ENCODE measurements at places on chromosomes 7 and 10.

- no peak for DNase-seq
Measured at GRCh38 chr7:64498270-64498669, 64.6 kb downstream of the ZNF680 start.

DNA sequence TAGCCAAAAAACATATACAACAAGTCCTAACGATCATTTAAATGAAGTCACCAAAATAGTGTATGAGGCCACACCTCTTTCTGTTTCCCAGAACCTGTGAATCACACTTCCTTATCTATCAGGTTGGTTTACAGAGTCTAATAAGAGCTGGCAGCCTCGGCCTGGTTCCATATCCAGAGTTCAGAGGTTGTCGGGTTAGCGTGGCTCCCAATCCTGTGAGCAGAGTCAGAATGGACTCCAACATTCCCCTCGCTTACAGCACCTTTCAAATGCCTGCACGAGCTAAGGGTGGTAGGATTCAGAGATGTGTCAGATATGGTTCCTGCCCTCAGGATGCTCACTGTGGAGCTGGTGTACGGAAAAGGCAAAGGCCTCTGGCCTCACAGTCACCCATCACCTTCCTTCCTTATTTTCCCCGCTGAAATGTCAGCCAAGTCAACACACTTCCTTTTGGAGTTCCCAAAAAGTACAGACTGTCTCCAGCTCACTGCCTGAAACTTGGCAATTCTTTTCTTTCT lies 6.0 kb downstream of the IL15RA start:
- peak; percentile 35 for DNase-seq

GRCh38 chr10:31374146-31374696 lies 55.2 kb downstream of the ZEB1 start:
- DNase-seq = no peak

- DNase-seq = no peak
Measured at GRCh38 chr7:31857172-31857571, 170.2 kb downstream of the PPP1R17 start.

DNA sequence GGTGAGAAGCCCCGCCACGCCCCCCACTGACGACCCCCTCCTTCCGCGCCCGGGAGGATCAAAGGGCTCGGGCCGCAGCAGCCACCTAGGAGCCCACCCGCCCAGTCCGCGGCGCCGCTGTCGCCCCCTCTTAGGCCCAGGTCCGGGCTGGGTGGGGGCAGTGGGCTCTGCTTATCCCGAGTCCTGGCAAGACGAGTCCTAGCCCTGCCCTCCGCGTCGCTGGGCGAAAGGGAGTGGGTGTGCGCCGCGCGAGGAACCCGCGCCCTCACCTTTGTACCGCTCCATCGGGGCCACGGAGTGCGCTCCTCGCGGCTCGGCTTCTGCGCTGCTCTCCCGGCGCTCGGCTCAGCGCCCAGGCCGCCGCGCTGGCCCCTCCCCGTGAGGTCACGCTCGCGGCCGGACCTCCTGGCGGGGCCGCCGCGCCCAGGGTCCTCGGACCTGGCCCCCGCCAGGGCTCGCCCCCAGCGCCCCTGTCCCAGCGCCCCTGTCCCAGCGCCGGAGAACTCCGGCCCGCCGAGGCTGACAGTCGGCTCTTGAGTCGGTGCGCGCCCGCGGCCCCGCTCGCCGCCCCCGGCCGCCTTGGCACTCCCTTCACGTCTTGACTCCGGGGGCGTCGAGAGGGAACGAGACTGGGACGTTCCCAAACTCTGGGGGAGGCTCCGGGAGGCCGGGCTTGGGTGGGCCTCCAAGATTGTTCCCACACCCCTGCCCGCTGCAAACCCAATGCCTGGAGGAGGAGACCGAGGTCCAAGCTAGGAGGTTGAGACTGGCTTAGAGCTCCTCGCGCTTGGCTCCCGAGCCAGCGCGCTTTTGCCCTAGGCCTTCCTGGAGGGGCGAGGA lies at the start of gene AFAP1L2:
AFAP1L2 (minus strand) TSS at position 332 of the 840 bp plus-strand sequence; CDS start at position 285, 47 bp downstream.
- DNase-seq = no peak

DNA sequence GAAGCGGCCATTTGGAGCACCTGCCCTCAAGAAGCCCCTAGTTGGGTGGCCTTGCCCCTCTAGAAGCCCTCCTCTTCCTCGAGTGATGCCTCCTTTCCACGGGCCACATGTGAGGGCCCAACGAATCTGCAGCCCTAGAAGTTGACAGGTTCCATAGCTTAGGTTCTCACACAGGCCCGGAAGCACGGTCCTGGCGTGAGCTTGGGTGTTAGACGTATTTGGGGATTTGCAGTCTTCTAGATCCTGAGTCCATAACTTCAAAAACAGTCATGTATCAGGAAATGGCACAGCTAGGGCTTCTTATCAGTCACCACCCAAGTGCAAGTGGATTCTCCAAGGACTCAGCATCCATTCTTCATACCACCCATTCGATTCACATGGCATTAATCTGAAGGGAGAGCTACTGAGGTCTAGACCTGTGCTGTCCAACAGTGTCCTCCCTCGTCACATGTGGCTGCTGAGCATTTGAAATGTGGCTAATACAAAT lies 477 bp upstream of the FBXW4 start:
- no peak for DNase-seq

- no peak for DNase-seq
Measured at GRCh38 chr10:85420501-85421191, 945.9 kb downstream of the GRID1 start.

GRCh38 chr7:30301751-30302150 lies 17.4 kb downstream of the ZNRF2 start:
- no peak for DNase-seq

Measured in activated naive CD4-positive, alpha-beta T cell treated with Interleukin-2 at 50 U/mL for 16 hours (primary cell).